ENCODE measurements at places on chromosomes 7 and 10. TPM values are rescaled to one million over a fixed set of nuclear protein-coding genes. Genes with fewer than 3 reads are reported as not detected.

- H3K36me3 ChIP-seq, result no peaks in the 10 kb centered on the region
- DNase-seq, result no peak
- peaks cover 28% of the 10 kb centered on the region for H3K4me1 ChIP-seq
Measured at GRCh38 chr7:76048668-76048988, 722 bp downstream of the MDH2 start.

GRCh38 chr7:150952331-150953050, 25.6 kb downstream of the KCNH2 start:
- H3K27me3 ChIP-seq, result peaks cover 4% of the 10 kb centered on the region
- no peaks in the 10 kb centered on the region for H3K4me1 ChIP-seq
- DNase-seq, result no peak
- no peak overlapping the region for H3K4me3 ChIP-seq
- no peaks in the 10 kb centered on the region for H3K36me3 ChIP-seq
- H3K27ac ChIP-seq, result no peak overlapping the region

DNA sequence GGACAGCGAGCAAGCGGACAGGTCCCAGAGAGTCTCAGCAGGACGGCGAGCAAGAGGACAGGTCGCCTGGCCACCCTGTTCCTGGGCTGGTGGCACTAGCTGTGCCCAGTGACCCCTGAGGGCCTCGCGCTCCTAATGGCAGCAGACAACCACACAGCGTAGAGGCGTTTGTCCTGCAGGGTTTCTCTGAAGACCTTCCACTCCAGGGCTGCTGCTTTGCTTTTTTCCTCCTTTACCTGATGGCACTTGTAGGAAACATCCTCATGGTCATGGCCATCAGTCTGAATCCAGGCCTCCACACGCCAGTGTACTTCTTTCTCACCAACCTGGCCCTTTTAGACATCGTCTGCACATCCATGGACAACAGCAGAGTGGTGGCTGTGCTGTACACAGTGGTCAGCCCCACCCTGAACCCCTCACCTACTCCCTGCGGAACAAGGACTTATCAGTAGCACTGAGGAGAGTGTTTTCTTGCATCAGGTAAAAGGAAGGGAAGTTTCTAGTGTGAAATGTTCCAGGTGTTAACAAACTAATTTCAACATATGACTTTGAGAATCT, 27.4 kb downstream of the SCART1 start:
- H3K27ac ChIP-seq, result no peak overlapping the region
- H3K36me3 ChIP-seq, result no peaks in the 10 kb centered on the region
- DNase-seq, result no peak
- no peaks in the 10 kb centered on the region for H3K27me3 ChIP-seq
- no peak overlapping the region for H3K4me3 ChIP-seq

- no peaks in the 10 kb centered on the region for H3K4me1 ChIP-seq
- peak; percentile 16 for DNase-seq
- H3K36me3 ChIP-seq, result no peaks in the 10 kb centered on the region
- H3K27me3 ChIP-seq, result no peaks in the 10 kb centered on the region
- H3K27ac ChIP-seq, result no peak overlapping the region
Measured at GRCh38 chr10:24370877-24371276, 161.9 kb downstream of the KIAA1217 start.

DNA sequence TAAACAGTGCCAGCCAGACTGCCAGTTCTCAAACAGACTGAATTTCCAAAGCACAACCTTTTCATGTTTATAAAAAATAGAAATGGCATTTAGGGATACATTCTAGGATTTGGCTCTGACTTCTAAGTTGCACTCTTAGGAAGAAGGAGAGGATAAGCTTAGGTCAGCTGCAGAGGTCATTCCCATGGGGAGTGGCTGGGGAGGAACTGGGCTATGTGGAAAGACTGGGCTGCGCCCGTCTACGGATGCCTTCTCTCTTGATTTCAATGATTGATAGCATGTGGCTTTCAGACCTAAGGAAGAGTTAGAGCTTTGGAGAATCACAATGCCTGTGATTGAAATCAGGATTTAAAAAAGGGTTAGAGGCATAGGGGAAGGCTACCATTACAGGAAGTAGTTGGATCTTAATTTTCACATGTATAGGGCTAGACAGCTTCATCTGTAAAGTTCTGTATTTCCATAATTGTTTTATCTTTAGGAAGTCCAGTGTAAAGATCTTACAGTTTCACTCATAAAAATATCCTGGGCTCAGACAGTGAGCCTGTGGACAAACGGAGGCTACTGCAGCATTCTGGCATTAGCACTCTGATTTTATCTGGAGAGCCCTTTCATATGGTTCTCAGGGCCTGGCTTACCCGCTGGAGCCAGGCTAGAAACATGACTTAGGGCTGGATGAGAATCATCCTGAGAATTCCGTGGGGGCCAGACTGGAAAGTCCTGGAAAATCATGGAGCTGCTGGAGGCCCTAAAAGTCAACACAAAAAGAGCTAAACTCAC, 29.5 kb downstream of the NUDT5 start:
- peaks cover 52% of the 10 kb centered on the region for H3K36me3 ChIP-seq
- no peak overlapping the region for H3K27ac ChIP-seq
- no peak overlapping the region for H3K4me3 ChIP-seq
- DNase-seq, result no peak
- no peaks in the 10 kb centered on the region for H3K4me1 ChIP-seq

MBL2 gene
- total RNA-seq, result not detected

GOT1 gene
- total RNA-seq, result 39.6 TPM
